Caudate nucleus (tissue), 63 donors: ENCODE measurements at places on chromosomes 5 and 9.

- DNase-seq = no peak
These were observed 61.6 kb downstream of the KCTD16 start for GRCh38 chr5:144232285-144232684.

DNA sequence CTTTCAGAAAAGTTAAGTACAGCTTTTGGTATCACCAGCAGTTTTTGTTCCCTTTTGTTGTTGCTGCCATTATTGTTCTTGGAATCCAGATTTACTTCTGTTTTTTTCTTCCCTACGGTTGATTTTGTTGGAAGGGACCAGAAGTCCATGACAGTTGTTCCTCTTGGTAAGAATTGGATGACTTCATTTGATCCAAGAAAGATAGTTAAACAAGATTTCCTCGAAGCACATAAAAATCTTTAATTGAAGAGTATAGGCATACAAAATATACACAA lies 65.4 kb downstream of the CDC42SE2 start:
- no peak for DNase-seq

- no peak for DNase-seq
These were observed 13.1 kb upstream of the HSD17B4 start for GRCh38 chr5:119439140-119439631.

GRCh38 chr5:159181152-159181551 lies 28.2 kb downstream of the RNF145 start:
- no peak for DNase-seq

DNA sequence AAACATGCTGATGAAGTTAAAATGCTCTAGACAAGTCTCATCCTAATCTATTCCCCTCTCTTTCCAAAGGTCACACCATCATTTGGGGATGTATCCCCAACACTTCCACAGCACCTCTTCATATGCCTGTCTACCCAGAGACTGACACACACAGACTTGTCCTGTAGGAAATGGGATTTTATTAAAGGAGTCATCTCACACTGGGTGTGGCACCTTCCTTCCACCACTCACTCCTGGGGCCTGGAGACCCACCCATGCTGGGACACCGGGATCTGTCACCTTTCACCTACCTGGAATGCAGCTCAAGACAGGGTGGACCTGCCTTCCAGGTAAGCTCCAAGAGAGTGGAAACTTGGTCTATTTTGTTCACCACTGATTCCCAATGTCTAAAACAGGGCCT lies 99.4 kb upstream of the HAND1 start:
- no peak for DNase-seq

GRCh38 chr5:118946138-118946800 lies 42.1 kb downstream of the DTWD2 start:
- no peak for DNase-seq

GRCh38 chr9:113967380-113967779 lies 91.3 kb downstream of the ZNF618 start:
- no peak for DNase-seq

DNA sequence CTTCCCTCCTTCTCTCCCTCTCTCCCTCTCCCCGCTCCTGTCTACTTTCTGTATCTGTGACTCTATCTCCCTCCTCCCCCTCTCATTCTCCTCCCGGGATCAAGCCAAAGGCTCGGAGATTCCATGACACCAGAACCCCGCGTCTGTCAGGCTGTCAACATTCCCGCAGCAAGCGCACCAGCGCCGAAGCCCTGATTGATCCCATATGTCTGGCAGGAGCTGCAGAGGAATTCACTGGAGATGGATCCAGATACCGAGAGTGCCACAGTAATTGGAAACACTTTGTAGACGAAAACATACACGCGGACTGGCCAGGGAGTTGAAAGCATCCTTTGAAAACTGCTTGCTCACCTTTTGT lies 300 bp upstream of the SVEP1 start:
- DNase-seq = peak; percentile 27

- DNase-seq = no peak
These were observed 27.1 kb downstream of the GRAMD2B start for GRCh38 chr5:126450346-126450745.

GRCh38 chr9:83401328-83401900 lies 136.8 kb downstream of the FRMD3 start:
- no peak for DNase-seq

GRCh38 chr9:69801989-69802388 lies 18.6 kb upstream of the CFAP95 start:
- DNase-seq = no peak

GRCh38 chr9:138067613-138068367 lies 190.2 kb downstream of the CACNA1B start:
- DNase-seq = no peak

DNA sequence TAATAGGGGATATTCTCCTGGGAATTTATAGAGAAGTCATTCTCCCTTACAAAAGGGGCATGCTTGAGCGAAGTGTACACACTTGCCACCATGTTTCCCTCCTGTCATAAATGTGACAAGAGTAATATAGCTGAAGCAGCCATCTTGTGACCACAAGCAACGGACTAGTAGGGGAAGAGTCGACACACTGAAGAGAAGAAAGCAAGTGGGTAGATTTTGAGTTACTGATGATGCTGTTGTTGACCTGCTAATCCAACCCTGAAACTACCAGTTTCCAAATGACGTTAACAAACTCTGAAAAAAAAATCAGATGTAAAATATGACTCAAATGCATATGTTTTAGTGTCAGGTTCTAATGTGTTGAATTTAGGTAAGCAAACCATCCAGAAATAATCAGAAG lies 350.4 kb downstream of the CDH10 start:
- DNase-seq = no peak

DNA sequence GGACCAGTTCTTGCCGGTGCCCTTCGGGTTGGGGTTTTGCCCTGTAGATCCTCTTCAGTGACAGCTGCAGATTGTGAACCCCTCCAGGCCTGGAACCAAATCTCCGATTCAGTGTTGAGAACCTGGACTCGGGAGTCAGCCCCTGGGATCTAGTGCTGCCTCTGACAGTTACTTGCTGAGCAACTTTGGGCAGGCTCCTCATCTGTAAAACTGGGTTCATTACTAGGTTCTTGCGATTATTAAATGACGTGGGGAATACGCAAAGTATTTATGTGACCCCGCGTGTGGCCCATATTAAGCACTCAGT lies 600 bp downstream of the ERCC6L2 start:
- no peak for DNase-seq

DNA sequence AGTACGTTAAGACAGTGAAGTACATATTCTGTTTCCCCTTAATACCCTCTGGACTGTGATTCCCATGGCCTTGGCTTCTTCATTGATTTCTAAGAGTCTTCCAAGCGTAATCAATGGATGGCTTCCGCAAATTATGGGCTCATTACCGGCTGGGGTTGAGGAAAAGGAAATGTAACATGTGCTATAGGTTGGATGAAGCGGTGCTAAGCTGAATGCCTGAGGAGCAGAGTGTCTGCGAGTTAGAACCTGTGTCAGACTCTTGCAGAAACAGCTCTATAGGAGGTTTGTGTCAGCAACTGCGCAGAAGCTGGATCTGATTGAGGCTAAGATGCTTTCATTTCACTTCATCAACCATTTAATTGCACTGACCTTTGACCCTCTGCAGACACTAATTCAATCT lies 114.3 kb upstream of the CDH18 start:
- DNase-seq = no peak

- DNase-seq = no peak
These were observed 439.9 kb upstream of the KLF4 start for GRCh38 chr9:107929443-107929842.

DNA sequence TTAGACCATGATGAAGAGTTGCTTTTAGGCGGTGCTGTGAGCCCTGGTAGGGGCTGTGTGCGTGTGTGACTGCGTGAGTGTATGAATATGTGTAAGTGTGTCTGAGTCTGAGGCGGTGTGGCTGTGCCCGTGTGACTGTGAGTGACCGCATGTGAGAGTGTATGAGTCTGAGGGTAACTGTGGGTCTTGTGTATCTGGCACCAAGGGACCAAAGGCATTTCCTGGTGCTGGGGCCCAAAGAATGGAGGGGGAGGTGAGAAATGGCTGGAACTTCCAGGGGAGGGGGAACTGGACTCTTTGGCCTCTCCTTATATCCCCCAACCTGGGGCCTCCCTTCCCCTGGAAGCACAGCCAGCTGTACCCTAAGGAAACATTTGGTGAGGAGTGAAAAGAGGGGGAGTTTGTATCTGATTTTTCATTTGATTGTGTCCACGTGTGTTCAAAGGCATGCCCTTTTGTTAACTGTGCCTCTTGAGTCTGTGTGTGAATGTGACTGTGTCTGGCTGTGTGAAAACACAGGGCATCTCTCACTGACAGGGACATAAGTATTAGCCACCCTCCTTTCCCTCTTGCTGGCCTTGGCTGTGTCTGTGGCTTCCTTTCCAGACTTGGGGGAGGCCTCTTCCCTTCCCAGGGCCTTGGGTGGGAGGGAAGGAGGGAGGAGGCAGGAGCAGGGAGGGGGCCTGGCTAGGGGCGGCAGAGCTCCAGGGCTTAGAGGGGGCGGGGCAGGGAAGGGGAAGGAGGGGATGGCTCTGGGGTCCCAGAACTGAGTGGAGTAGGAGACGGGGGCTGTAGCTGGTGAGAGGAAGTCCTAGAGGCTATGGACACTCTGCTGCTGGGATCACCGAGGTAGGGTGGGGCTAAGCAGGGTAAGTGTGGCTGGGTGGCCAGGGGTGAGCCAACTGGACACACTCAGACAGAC lies 1.4 kb downstream of the IL11RA start:
- no peak for DNase-seq

GRCh38 chr5:71537687-71538086 lies 49.5 kb upstream of the MCCC2 start:
- DNase-seq = no peak

DNA sequence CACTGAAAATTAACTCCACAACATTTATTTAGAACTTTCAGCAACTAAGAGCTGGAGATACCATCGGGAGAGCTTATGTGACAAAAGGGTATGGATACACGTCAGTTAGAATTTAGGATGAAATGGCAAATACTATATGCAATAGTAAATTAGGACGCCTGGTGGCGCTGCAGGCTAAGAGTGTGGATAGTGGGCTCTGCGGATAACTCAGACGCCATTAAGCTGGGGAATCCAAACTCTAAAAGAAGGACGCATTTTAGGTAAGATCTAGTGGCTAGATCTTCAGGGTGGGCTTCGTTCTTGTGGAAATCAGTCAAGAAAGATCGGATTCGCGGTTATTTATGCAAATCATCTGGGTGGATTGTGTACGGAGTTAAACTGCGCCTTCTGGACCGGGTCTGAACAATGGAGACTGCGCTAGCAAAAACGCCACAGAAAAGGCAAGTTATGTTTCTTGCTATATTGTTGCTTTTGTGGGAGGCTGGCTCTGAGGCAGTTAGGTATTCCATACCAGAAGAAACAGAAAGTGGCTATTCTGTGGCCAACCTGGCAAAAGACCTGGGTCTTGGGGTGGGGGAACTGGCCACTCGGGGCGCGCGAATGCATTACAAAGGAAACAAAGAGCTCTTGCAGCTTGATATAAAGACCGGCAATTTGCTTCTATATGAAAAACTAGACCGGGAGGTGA lies at the start of gene PCDHB5:
Gene PCDHB5 (plus strand): TSS at position 177 of the 688 bp plus-strand sequence. CDS start 229 bp downstream, at position 406.
- no peak for DNase-seq

- no peak for DNase-seq
These were observed 74.2 kb downstream of the OXCT1 start for GRCh38 chr5:41796061-41796460.

GRCh38 chr9:33946779-33947535 lies 101.7 kb downstream of the UBAP2 start:
- DNase-seq = no peak

DNA sequence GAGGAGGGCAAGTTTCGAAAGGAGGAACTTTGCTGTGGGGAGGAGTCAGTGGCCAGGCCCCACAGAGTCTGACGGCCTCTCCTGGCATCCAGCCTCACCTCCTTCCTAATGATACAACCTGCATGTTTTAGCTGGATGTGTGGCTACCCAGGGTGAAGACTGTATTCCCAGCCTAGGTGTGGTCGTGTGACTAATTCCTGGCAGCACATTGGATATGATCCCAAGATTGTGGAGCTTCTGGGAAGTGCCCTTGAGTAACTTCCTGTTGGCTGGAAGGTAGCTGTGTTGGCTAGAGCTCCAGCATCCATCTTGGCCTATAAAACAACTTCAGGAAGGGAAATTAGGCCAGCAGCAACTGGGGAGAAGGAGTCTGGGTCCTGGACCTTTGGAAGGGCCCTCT lies 19.0 kb upstream of the LPCAT1 start:
- no peak for DNase-seq

DNA sequence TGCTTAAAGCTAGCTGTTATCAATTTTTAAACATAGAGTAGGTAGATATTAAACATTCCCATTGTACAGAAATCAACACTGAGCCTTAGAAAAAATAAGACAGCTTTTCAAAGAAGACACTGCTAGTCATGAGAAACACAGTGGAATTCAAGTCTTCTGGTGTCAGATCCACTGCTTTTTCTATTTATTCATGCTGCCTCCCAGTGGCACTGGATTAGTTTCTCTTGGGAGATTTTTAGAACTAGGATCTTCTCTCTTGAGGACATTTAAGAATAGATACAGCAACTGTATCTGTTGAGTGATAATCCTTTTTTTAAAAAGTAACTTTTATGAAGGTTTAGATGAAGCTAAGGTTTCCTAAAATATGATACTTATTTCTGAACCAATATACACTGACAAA lies 1635.4 kb upstream of the C9orf72 start:
- no peak for DNase-seq

DNA sequence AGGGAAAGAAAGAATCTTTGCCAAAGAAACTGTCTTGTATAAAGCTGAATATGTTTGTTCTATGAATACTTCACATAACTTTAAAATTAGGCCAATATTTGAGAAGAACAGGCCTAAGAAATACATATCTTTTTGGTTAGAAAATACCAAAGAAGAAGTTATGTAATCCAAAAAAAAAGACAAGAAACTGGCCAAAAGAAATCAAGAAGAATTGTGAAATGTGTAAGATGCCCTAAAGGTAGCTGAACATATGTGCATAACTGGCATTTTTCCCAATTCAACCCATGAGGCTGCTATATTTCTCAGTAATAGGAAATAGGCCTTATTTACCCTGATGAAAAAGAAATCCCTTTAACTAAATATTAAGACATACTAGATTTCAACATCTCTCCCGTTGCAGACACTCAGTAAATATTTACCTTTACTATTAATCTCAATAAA lies 290.0 kb downstream of the CETN3 start:
- DNase-seq = no peak

DNA sequence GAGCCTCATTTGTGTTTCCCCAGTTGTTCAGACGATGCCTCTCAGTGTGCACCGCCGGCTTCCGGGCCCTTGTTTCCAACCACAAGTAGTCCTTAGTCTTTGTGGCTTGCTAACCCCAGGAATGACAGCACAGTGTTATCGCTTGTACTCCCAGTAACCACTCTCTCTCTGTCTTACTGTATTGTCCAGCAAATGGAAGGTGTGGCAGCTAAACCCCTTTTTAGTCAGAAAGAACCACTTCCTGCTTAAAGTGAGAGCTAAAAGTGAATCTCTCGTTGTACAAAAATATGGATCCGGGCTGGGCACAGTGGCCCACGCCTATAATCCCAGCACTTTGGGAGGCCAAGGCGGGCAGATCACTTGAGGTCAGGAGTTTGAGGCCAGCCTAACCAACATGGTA lies 61.3 kb downstream of the ENC1 start:
- no peak for DNase-seq

- no peak for DNase-seq
These were observed 163.2 kb upstream of the ADAMTS16 start for GRCh38 chr5:4976902-4977301.

- DNase-seq = no peak
These were observed 5.0 kb downstream of the GBGT1 start for GRCh38 chr9:133158695-133159094.
